ENCODE measurements at places on chromosomes 13 and 19.

GRCh38 chr19:23410155-23410554 is 14.9 kb upstream of the ZNF91 start:
- no peak for DNase-seq

- no peak for DNase-seq
Measured at GRCh38 chr13:27186295-27186694, 14.7 kb upstream of the USP12 start.

- no peak for DNase-seq
Measured at GRCh38 chr19:38744298-38744681, at the start of gene CAPN12. Gene CAPN12 (minus strand): TSS chr19:38744474. CDS start chr19:38744165, 309 bp downstream.

- no peak for DNase-seq
Measured at GRCh38 chr13:93963266-93964145, 516.0 kb downstream of the DCT start.

- no peak for DNase-seq
Measured at GRCh38 chr13:43244481-43244880, 221.1 kb downstream of the DNAJC15 start.

DNA sequence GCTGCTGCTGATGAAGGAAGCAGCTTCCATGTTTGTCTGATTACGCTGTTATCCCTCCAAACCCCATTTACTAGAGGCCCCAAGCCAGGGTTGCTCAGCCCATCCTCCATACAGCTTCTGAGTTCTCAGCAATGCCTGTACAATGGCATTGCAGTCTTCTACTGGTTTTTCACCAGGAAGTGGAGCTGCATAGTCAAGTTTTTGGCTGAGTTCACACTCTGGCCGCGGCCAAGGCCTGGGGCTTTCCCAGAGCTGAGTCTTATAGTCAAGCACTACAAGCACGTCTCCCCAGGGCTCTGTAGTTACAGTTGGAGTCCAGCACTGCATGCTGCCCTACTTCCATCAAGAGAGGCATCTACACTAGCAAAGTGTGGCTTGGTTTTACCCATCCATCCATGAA is 182.5 kb downstream of the POU4F1 start:
- DNase-seq: no peak

GRCh38 chr19:13640611-13641010 is 123.7 kb upstream of the MRI1 start:
- no peak for DNase-seq

- DNase-seq: no peak
Measured at GRCh38 chr19:32692727-32693061, 1.1 kb downstream of the NUDT19 start.

GRCh38 chr13:37427843-37428494 is 170.6 kb downstream of the POSTN start:
- no peak for DNase-seq

DNA sequence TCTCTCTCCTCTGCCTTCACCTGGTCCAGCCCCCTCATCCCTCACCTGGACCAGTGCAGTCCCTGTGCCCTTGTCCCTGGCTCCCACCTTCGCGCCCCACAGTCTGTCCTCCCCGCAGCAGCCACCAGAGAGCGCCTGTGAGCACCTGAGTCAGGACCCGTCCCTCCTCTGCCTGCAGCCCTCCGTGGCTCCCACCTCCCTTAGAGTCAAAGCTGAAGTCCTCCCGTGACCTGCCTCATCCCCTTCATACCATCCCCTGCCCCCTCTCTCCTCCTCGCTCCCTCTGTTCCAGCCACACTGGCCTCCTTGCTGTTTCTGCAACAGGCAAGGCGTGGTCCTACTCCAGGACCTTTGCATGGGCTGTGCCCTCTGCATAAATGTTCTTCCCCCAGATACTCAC is 10.3 kb downstream of the CELF5 start:
- peak; percentile 60 for DNase-seq

DNA sequence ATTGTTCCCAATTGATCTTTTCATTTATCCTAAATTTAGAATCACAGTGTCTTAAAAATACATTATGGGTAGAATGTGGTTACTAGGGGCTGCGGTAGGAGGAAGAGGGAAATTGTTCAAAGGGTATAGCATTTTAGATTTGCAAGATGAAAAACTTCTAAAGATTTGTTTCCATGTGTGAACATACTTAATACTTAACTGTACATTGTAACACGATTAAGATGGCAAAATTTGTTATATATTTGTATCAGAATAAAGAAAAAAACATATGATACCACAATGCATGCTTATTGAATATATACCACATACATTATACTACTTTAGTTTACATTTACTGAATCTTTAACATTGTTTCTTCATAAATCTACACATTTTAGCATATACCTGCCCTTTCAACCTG is 677.3 kb upstream of the PCDH20 start:
- no peak for DNase-seq

DNA sequence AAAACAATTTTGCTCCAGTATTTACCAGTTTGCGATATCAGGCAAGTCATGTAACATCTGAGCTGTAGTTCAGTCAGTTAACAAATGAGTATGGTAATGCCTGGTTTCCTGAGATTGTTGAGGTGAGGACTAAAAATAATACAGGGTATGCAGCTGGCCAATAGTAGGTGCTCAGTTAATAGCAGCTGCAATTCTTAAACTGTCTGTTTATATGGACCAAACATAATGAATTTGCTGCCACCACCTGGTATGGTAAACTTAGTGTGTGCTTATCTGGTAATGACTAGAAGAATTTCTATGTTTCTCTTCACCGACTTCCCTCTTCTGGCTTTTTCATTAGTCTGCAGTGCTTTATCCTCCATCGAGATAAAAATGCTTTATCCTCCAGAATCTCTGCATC is 9.1 kb downstream of the ZMYM2 start:
- no peak for DNase-seq

- no peak for DNase-seq
Measured at GRCh38 chr13:60755380-60756163, 358.6 kb downstream of the TDRD3 start.

Data from HEK293T (cell line).